ENCODE measurements at places on chromosomes 7 and 10. TPM values are rescaled to one million over a fixed set of nuclear protein-coding genes. Genes with fewer than 3 reads are reported as not detected.

DNA sequence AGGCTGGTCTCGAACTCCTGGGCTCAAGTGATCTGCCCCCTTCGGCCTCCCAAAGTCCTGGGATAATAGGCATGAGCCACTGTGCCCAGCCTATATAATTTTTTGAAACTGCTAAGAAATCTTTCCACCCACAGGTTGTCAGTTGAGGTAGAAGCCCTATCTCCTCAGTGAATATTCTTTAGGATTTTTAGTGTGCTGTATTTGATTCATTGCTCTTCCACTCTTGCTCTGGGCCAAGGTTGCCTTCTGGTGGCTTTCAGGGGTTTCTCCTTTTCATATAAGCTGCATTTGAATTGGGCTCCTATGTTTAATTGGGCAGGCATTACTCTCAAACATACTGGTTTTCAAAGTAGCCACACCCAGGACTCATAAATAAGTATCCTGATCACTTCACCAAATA is 931.2 kb downstream of the GATA3 start:
- H3K4me1 ChIP-seq, result no peaks in the 10 kb centered on the region
- DNase-seq, result no peak
- no peaks in the 10 kb centered on the region for H3K27me3 ChIP-seq
- no peaks in the 10 kb centered on the region for H3K36me3 ChIP-seq
- H3K4me3 ChIP-seq, result no peak overlapping the region

DNA sequence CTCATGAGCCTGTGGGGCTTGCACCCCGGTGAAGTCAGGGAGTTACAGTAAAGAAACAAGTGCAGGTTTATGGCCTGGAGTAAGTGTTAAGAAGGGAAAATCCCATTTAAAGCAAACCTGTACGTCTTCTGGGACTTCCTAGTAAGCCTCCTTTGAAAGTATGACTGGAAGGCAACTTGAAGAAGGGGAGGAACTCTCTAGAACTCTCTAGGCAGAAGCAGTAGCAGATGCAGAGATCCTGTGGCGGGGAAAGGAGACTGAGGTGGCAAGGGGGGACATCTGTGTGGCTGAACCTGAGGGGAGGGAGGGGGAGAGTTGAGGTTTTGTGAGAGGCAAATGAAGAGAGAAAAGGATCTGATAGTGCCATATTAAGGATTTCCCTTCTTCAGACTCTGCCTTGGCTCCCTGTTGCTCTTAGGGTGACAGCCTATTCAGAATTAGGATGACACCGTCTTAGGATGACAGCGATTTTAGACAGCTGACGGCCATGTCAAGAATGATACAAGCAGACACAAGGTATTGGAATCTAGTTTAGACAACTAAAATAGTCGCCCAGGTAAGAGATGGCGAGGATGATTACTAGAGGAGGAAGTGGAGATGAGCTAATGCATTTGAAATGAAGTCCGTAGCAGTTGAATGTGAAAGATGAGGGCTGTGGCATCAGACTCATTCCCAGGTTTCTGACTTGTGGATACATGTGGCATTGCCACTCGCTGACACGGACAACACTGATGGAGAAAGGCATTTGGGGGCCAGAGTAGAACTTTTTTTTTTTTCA is 29.0 kb downstream of the CUL1 start:
- no peak overlapping the region for H3K4me3 ChIP-seq
- peaks cover 30% of the 10 kb centered on the region for H3K4me1 ChIP-seq
- no peak overlapping the region for H3K27ac ChIP-seq
- peaks cover 21% of the 10 kb centered on the region for H3K36me3 ChIP-seq
- DNase-seq, result no peak

DNA sequence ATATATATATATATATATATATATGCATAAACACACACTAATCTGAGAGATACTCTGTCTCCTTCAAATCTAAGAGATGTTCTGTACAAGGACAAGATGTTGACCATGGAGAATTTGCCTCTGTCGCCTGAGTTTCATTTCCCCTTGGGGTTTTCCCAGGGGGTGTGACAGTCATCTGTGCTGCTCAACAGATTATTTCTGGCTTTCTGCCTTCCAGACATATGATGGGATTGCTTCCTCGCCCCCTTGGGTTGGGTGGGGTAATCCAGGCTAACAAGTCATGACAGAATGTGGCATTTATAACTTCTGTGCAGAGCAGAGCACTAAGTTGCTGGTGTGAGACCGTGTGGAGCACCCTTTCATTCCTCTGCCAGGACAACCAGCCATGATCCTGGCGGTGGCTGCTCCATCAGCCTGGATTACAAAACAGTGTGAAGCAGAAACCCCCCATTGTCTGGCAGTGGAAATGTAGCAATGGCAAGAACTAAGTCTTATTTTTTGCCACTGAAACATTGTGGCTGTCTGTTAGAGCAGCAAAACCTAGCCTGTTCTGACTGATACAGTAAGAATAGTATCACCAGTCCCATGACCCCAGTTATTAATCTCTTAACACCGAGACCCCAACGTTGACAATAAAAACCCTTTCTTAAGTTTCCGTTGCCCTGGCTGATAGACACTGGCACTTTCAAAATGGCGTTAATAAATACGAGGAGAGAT is 13.7 kb upstream of the USP6NL start:
- H3K4me3 ChIP-seq, result no peak overlapping the region
- no peaks in the 10 kb centered on the region for H3K36me3 ChIP-seq
- no peaks in the 10 kb centered on the region for H3K4me1 ChIP-seq
- no peak overlapping the region for H3K27ac ChIP-seq
- no peak for DNase-seq

Gene CRHR2
- not detected for total RNA-seq

Gene FBXL13
- 2.7 TPM for total RNA-seq

DNA sequence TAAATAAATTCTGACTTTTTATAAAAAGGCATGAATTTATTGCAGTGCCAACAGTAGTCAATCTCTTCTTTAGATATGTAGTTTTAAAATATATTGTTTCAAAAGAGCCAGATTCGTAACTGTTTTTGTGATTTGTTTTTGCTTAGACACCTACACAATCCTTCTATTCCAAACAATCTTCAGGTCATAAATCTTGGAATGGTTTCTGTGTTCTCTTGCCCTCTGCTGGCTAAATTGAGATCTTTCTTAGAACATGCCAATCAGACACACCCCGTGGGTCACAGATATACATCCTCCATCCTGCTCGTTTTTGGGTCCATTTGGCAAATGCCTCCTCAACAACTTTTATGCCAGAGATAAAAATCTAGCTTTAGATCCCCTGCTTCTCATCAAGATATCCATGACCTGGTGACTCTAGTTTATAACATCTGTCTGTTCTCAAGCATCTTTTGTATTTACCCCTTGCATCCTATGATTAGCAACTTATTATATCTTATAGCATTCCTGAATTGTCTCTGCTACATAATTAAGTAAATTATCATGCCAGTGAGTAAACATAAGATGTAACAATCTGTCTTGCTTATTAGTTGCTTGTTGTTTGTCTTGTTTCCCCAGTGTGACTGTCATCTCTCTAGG is 35.3 kb upstream of the IFRD1 start:
- no peaks in the 10 kb centered on the region for H3K27me3 ChIP-seq
- no peaks in the 10 kb centered on the region for H3K4me1 ChIP-seq
- no peaks in the 10 kb centered on the region for H3K36me3 ChIP-seq

- peaks cover 79% of the 10 kb centered on the region for H3K36me3 ChIP-seq
- H3K4me3 ChIP-seq, result no peak overlapping the region
- H3K27me3 ChIP-seq, result no peaks in the 10 kb centered on the region
- H3K27ac ChIP-seq, result no peak overlapping the region
- H3K4me1 ChIP-seq, result no peaks in the 10 kb centered on the region
Observed at GRCh38 chr10:87054373-87055295, 34.5 kb downstream of the FAM25A start.

Gene RBM20
- 0.32 TPM for total RNA-seq

All from T-cell (primary cell).